ENCODE measurements at places on chromosomes 12 and 14.

DNA sequence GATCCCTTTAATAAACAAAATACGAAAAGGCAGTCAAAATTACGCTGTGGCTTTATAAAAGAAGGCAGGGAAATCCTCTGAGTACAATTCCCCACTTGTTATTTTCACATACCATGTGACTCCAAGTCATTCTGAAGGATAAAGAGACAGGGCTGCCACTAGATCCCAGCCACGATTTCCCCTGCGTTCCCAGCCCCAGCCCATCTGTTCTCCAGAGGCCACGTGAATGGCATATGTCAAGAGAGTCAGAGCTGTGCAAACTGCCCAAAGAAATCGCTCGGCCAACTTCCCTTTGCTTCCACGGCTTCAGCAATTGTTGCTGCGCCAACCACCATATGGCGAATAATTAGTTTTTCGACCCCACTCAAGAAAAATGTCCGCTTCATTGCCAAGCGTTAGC, 161.3 kb downstream of the C12orf42 start:
- DNase-seq: no peak

GRCh38 chr12:2258025-2258424, 205.2 kb downstream of the CACNA1C start:
- no peak for DNase-seq

- DNase-seq: no peak
Measured at GRCh38 chr14:76473481-76474263, 97.7 kb downstream of the ESRRB start.

DNA sequence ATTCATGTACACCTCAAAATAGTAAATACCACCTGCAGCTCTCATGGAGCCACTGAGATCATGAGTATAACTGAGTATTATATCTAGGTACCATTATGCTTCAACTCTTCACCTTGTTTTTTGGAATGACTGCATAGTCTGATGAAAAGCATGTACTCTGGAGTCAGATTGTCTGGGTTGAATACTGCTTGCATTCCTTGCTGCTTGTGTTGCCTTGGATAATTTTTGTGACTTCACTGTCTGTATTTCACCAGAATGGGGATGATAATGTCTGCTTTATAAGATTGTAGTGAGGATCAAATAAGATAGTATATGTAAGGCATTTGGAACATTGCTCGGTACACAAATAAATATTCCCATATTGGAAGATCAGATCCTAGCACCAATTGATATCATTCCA, 54.2 kb downstream of the SUSD6 start:
- no peak for DNase-seq

DNA sequence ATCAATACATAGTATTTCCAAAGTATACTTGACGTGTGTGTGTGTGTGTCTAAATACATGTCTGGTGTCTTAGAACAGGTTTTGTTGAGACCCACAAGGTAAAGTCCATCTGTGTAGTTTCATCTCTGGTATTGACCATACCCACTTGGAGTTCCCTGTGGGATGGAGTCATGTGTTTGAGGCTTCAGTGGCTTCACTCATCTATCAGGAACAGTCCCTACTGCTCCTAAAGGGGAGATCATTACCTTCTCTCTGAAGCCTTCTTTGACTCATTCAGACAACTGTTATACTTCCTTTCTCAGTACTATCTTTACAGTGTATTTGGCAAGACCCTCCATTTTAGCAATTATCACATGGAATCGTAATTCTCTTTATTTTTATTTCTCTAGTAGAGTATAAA, 14.2 kb downstream of the RAB21 start:
- DNase-seq: no peak

- DNase-seq: no peak
Measured at GRCh38 chr12:101947316-101947715, 69.9 kb downstream of the DRAM1 start.

- no peak for DNase-seq
Measured at GRCh38 chr14:87712396-87713090, 280.4 kb downstream of the GALC start.

- no peak for DNase-seq
Measured at GRCh38 chr12:69874606-69875005, 49.6 kb downstream of the MYRFL start.

- no peak for DNase-seq
Measured at GRCh38 chr12:46148327-46149078, 120.3 kb downstream of the SLC38A1 start.
